ENCODE measurements at places on chromosomes 12 and 14. TPM values are rescaled to one million over a fixed set of nuclear protein-coding genes. Genes with fewer than 3 reads are reported as not detected.

DNA sequence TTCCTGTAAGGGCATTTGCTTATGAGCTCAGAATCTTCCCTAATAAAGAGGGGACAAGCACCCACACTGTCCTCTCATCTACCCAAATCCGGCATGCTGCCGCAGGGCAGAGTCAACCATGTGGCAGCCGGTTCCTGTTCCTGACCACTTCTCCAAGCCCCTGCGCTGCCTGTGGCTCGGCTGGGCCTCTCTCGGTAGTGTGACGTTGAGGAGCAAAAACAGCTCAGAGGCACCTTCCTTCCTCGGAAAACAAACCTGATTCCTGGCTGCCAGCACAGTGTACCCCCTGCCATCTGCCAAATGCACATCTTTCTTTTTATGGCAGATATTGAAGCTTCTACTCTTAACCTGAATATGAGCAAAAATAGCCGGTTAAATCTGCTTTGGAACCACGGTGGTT lies 50.5 kb downstream of the CFAP251 start:
- H3K36me3 ChIP-seq, result peaks cover 9% of the 10 kb centered on the region
- H3K27ac ChIP-seq, result no peak overlapping the region
- no peaks in the 10 kb centered on the region for H3K27me3 ChIP-seq
- no peaks in the 10 kb centered on the region for H3K4me1 ChIP-seq

GRCh38 chr12:105888696-105889095 lies 250.1 kb downstream of the NUAK1 start:
- no peak overlapping the region for H3K27ac ChIP-seq
- no peak for DNase-seq
- no peaks in the 10 kb centered on the region for H3K36me3 ChIP-seq

Gene MMP17
- polyA plus RNA-seq, result 4.3 TPM

DNA sequence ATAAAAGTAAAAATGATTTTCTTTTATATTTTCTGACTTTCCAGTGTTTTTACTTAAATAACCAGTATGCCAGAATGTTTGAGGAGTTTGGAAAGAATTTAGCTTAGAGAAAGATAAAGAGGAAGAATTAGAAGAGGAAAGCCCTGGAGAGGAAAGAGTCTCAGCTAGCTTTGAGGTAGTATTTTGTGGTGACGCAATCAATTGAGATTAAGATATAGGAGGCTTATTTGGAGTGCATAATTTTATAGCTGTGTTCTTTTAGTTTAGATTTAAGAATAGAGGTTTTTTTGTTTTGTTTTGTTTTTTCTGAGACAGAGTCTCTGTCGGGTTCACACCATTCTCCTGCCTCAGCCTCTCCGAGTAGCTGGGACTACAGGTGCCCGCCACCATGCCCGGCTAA lies 18.1 kb downstream of the CLEC2B start:
- no peaks in the 10 kb centered on the region for H3K4me1 ChIP-seq
- peaks cover 19% of the 10 kb centered on the region for H3K36me3 ChIP-seq
- no peak overlapping the region for H3K27ac ChIP-seq
- DNase-seq, result no peak
- no peak overlapping the region for H3K4me3 ChIP-seq

DNA sequence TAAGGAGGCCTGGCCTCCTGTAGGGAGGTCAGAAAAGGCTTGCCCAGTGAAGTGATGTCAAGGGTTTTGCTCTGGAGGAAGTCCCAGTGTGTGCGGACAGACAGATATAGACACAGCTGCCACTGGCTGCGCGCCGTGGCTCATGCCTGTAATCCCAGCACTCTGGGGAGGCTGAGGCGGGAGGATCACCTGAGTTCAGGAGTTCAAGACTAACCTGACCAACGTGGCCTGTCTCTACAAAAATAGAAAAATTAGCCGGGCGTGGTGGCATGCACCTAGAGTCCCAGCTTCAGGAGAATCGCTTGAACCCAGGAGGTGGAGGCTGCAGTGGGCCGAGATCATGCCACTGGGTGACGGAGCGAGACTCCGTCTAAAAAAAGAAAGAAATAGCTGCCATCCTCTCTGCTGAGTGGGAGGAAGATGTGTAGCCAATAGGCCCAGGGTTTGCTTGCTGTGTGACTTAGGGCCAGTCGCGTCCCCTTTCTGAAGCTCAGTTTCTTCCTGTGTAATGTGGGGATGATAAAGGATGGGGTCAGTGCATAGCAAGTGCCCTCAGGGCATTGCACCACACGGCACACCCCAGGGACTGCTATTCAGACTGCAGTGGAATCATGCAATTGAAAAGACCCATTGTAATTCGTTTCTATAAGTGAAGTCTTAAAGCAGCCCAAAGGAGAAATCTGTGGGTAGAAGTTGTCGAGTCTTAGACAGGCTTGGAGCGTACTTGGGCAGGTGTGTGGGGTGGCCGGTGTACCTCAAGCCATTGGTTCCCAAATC lies 18.7 kb upstream of the MLEC start:
- H3K36me3 ChIP-seq, result no peaks in the 10 kb centered on the region
- peaks cover 4% of the 10 kb centered on the region for H3K4me1 ChIP-seq
- no peaks in the 10 kb centered on the region for H3K27me3 ChIP-seq
- no peak overlapping the region for H3K27ac ChIP-seq
- DNase-seq, result peak; percentile 65

DNA sequence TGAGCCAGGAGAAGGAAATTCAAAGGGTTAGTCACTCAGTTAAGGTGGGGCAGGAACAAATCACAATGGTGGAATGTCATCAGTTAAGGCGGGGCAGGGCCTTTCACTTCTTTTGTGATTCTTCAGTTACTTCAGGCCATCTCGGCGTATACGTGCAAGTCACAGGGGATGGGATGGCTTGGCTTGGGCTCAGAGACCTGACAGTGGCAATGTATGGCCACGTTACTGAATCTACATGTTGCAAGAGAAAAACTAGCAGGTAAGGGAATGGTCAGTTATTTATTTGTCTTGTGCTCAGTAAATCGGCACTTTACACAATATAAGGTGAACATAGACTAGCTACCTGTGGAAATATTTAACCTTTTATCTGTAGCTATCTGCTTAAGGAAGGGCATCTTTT lies 11.9 kb downstream of the SLCO1B3 start:
- no peak for DNase-seq
- H3K4me1 ChIP-seq, result no peaks in the 10 kb centered on the region
- H3K27ac ChIP-seq, result no peak overlapping the region

DNA sequence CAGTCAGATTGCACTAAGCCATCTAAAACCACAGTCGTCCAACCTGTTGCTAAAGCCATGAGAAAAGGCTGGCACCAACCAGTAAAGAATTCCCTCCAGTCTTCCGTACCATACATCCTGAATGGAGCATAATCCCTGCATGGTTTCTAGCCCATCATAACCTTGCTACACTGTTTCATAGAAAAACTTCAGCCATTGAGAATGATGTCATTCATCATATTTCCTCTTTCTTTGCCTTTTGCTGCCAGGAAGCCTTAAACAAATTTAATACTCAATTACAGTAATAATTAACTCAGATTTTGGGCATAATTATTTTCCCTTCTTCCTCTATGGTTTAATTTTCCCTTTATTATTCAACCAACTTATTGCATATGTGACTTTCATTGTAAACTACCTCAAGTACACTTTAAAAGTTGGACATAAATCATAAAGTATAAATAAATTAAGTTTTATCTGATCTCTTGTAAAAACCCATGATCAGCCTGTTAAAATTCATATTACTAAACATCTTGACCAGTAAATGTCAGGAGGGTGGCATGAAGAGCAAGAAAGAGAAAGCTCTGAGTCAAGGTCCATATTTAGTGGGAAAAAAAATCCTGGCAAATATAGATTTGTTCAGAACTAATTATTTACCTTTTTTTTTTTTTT lies 264.7 kb downstream of the ZFP36L1 start:
- peaks cover 11% of the 10 kb centered on the region for H3K4me1 ChIP-seq
- DNase-seq, result no peak
- no peaks in the 10 kb centered on the region for H3K36me3 ChIP-seq
- no peak overlapping the region for H3K4me3 ChIP-seq
- peak overlapping the region; percentile 36 for H3K27ac ChIP-seq
- no peaks in the 10 kb centered on the region for H3K27me3 ChIP-seq

- no peaks in the 10 kb centered on the region for H3K4me1 ChIP-seq
- no peak overlapping the region for H3K4me3 ChIP-seq
- no peaks in the 10 kb centered on the region for H3K27me3 ChIP-seq
- DNase-seq, result no peak
- no peak overlapping the region for H3K27ac ChIP-seq
- H3K36me3 ChIP-seq, result no peaks in the 10 kb centered on the region
Observed at GRCh38 chr12:75784591-75784990, 247.0 kb downstream of the PHLDA1 start.

DNA sequence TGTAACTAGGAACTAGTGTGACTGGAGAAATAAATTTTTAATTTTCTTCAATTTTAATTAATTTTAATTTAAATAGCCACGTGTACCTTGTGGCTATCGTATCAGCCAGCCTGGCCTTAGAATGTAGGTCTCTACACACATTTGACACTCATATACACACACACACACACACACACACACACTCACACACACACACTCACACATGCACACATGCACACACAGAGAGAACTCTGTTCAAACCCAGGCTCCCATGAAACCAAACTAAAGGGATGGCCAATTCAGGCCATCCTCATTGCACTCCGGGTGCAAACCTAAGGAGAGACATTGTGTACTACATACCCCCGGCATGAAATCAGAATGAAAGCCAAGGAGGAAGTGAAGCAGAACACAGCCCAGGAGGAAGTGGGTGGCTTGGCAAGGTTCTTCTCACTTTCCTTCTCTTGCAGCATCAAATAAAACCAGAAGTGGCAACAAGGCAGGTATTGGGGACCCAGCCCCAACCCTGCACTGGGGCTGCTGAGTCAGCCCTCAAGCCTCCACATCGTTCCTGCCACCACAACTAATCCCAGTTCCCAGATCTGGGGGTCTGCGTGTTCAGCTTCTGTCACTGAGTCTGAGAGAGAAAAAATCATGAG lies 26.2 kb upstream of the CHPT1 start:
- H3K27ac ChIP-seq, result peak overlapping the region; percentile 84
- no peaks in the 10 kb centered on the region for H3K36me3 ChIP-seq
- peak; percentile 88 for DNase-seq
- no peaks in the 10 kb centered on the region for H3K27me3 ChIP-seq
- peaks cover 29% of the 10 kb centered on the region for H3K4me1 ChIP-seq
- no peak overlapping the region for H3K4me3 ChIP-seq

GRCh38 chr12:58470266-58471010 lies 449.9 kb downstream of the LRIG3 start:
- H3K4me1 ChIP-seq, result no peaks in the 10 kb centered on the region
- H3K27ac ChIP-seq, result no peak overlapping the region
- no peak for DNase-seq
- no peaks in the 10 kb centered on the region for H3K27me3 ChIP-seq
- H3K36me3 ChIP-seq, result no peaks in the 10 kb centered on the region

Gene SYT10
- 0.03 TPM for polyA plus RNA-seq

Gene ISM2
- not detected for polyA plus RNA-seq
